CD4-positive, alpha-beta T cell treated with Interleukin-2 at 100 ng/mL for 4 hours (primary cell): ENCODE measurements at places on chromosomes 2 and 18.
A peak's percentile ranks its signal among the peaks of the same experiment; 100 is the strongest.

- DNase-seq, result no peak
These were observed 15.4 kb upstream of the OTOS start for GRCh38 chr2:240155745-240156390.

- DNase-seq, result no peak
These were observed 142.7 kb upstream of the ST6GAL2 start for GRCh38 chr2:107028661-107029060.

DNA sequence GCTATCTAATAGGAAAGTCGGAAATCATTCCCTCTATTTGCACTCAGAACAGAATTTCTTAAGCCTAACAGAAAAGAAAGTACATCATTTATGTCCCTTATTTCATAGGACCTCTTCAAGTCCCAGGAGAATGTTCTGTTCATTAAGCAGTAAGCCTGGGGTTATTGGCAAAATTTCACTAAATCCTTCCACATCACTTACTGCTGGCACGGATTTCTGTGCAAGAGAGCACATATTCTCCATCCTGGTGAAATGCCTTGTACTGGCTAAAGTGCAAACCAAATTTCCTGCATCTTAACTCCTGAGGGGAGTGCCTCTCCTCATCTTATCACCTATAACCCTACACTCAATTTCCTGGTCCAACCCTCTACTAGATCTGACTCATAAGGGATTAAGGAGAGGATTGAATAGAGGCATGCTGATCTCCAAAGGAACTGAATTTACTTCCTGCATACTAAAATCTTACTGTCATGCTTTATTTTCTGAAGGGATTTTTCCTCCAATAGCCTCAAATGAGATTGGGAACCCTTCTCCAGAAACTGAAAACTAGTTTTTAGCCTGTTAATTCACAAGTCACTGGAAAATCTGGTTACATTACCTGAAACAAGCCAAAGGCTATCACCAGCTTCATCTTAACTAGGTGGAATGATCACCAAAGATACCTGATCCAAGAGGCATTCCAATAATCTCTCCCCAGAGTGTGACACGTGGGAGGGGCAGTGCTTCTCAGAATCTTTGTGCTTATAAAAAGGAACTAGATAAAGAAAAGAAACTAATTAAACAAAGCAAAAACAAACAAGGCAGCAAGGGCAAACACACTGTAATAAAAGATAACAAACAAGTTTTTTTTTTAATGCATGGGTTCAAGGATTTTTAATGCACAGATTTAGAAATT lies 311.1 kb downstream of the NR4A2 start:
- DNase-seq, result no peak

DNA sequence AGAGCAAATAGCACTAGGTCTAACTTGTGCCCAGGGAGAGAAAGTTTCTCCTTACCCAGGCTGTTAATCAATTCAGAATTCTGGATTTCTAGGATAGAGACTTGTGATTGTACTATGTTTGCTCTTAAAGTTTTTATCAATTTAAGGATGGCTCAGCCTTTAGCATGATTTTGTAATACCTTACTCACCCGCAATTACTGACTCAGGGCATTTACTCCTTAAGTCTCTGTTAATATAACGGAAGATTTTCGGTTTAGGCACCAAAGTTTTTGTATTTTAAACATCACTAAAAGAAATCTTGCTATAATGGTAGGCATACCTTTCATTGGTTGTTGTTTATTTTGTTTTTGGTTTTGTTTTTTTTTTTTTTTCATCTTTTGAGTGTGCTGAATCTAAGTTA lies 358.2 kb downstream of the RBM43 start:
- DNase-seq, result no peak

DNA sequence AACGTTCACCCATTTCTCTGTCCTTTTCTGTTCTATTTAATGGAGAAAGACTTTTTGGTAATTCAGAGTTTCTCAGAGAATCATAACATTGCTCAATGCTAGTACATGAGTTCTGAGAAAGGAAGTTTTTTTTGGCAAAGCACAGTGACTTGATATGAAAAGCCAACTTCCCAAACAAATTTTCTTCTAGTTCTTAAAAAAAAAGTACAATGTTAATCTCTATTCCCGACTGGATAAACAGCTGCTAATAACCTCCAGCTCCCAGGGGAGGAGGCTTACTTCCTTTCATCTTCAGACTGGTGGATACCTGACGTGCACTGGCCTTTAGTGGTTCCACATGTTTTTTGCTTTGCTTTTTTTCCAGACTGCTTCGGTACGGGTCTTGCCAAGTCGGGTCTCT lies 284.6 kb upstream of the CCDC68 start:
- DNase-seq, result no peak

- DNase-seq, result no peak
These were observed 1257.4 kb upstream of the ZEB2 start for GRCh38 chr2:145777297-145777696.

GRCh38 chr2:150882751-150883612 lies 378.7 kb downstream of the RBM43 start:
- no peak for DNase-seq

DNA sequence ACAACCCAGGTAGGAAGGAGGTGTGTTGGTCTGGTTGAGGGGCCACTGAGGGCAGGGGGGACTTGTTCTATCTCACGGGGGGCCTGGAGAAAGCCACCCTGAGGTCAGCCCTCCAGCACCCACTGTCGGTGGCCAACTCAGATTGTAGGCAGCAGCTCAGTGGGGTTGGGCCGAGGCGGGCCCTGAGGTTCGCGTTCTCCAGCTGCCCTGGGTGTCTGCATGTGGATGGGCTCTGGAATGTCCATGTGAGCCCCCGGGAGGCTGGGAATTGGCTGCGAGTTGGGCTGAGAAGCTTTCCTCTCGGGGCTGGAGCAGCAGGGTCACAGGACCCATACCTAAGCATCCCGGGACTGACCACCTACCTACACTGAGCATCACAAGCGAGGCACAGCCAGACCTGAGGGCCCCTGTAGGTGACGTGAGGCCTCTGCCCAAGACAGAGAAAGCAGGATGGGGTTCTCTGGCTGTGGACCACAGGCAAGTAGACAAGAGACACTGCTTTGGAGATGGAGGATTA lies 70.3 kb upstream of the HAAO start:
- no peak for DNase-seq

- no peak for DNase-seq
These were observed 147.1 kb downstream of the CABLES1 start for GRCh38 chr18:23282437-23282781.

DNA sequence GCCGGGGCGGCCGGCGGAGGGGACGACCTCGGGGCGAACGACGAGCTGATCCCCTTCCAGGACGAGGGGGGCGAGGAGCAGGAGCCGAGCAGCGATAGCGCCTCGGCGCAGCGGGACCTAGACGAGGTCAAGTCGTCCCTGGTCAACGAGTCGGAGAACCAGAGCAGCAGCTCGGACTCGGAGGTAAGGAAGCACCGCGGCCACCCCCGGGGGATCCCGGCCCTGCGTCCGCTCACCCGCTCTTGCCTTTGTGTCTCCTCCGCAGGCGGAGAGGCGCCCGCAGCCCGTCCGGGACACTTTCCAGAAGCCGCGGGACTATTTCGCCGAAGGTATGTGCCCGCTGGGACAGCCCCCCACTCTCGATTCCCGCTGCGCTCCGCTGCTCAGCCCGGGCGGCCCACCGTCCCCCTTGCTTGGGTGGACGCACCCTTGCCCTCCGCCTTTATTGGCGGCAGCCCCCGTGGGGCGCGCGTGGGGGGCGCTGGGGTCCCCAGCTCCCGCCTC lies 611 bp downstream of the TCF7L1 start:
- DNase-seq, result no peak

DNA sequence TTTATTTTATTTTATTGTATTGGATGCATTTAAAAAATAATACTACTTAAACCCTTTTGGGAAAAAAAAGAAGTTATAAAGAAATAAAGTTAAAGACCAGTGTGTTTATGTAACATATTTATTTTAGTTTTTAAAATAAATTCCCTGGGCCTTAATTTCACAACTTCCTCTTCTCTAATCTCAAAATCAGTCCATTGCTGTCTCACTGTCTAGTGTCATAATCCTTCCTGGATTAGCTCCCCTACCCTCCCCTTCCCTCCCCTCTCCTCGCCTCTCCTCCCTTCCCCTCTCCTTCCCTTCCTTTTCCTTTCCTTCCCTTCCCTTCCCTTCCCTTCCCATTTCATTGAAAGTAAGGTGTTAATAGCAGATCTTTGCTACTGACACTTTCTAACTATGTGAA lies 40.3 kb upstream of the ZEB2 start:
- no peak for DNase-seq

GRCh38 chr2:191846515-191847476 lies at the start of gene CAVIN2:
TSS of gene CAVIN2 (minus strand) at chr2:191847088. CDS start at chr2:191846925, 163 bp downstream.
- no peak for DNase-seq

- DNase-seq, result no peak
These were observed 2.1 kb upstream of the KCNJ3 start for GRCh38 chr2:154696369-154696768.

DNA sequence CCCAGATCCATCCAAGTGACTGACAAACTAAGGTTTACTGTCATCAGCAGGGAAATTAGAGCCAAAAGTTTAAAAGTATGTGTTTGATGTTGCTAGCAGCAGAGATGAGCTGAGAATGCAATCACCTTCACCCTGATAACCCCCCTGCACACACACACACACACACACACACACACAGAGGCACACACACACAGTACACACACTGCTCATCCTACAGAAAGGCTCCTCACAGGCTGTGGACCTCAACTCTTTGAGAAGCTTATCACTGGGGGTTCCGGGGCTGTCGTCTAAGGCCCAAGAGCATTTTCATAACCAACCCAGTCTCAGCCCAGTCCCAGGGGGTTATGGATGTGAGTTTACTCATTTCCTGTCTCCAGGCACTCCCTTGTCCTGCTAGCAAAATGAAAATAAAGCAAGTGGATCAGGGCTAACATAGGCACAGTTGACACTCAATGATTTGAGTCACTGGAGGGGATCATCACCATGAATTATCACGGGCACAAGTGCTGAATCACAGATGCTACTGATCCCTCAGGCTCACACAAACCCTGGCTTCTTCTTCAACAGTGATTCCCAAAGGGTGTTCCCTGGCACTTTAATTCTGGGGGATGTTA lies 76.6 kb downstream of the ALK start:
- no peak for DNase-seq

DNA sequence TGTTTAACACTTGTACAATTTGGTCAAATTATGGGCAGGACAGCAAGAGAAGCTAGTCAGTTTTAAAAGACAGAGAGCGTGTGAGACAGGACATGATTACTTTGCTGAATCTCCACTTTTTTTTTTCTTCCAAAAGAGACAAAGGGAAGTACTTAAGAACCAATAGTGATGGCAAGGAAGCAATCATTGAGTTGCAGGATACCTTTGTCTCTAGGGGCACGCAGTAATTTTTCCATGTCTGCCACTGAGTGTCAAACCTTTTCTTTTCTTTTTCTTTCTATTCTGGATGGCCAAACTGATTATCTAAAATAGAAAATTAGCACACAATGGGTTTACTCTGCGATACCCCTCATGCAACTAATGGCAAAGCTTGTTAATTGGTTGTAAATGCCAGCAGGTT lies 533.0 kb downstream of the PLCL1 start:
- DNase-seq, result no peak

DNA sequence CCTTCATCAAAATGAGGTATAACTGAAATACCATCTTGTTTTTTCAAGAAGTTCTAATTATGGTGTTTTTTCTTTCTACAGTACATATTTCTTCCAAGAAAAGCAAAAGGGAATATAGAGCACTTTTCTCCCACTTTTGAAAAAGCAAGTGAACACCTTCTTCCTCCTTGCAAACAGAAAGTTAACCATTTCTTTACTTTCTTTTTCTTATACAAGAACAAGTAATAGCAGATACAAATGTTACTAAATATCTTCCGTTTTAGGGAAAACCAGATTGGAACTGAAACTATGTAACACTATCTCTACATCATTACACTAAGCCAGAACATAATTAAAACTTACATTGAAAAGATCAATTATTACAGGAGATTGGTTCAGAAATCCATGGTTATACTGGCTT lies 44.0 kb downstream of the COBLL1 start:
- DNase-seq, result no peak

GRCh38 chr2:236338495-236339184 lies 74.4 kb upstream of the ASB18 start:
- no peak for DNase-seq

- no peak for DNase-seq
These were observed 176.4 kb downstream of the MYO3B start for GRCh38 chr2:170354388-170354787.

GRCh38 chr2:38709567-38710194 lies 41.5 kb downstream of the SRSF7 start:
- peak; percentile 67 for DNase-seq

DNA sequence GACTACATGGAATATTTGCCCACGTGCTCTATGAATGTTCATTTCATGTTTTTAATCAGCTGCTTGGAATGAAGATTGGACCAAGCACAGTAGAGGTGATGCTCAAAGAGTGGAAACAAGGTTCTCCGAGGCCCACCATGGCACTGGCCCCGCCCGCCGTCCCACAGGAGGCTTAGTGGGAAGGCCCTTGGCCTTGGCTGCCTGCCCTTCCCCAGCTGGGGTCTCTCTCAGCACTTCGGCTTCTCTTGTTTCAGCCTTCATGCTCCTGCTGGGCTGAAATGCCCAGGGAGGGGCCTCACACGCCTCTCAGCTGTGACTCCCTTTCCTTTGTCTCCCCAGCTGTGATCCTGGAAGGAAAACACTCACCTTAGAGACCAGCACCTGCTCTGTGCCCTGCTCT lies 833.2 kb downstream of the GALR1 start:
- DNase-seq, result no peak

GRCh38 chr2:196399722-196400691 lies 228.6 kb upstream of the STK17B start:
- no peak for DNase-seq

GRCh38 chr2:129914538-129915302 lies 64.7 kb upstream of the RAB6C start:
- no peak for DNase-seq

GRCh38 chr2:119011162-119011909 lies 69.3 kb downstream of the MARCO start:
- DNase-seq, result no peak

DNA sequence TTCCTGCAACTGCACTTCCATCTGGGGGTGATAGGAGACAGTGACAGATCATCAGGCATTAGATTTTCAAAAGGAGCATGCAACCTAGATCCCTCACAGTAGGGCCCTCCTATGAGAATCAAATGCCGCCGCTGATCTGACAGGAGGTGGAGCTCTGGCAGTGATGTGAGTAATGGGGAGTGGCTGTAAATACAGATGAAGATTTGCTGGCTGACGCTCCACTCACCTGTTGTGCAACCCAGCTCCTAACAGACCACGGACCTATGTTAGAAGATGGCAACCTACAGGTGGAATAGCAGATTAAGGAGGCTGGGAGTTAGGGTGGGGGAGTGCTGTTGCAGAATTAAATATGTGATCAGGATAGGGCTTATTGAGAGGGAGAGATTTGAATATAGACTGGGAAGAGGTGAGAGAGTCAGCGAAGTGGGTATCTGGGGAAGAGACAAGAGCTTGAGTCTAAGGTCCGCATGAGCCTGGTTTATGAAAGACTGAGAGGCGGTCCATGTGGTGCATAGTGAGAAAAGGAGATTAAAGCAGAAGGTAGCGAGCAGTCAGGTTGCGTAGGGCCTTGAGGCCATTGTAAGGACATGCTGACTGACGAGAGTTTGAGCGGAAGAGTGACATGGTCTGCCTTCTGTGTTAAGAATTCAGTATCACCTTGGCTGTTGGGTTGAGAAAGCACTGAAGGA lies 31.3 kb upstream of the TOGARAM2 start:
- DNase-seq, result no peak

- no peak for DNase-seq
These were observed 12.1 kb downstream of the RNF149 start for GRCh38 chr2:101296371-101296770.

GRCh38 chr2:181253438-181253837 lies 203.7 kb upstream of the ITGA4 start:
- no peak for DNase-seq

- DNase-seq, result no peak
These were observed 85.1 kb downstream of the LONRF2 start for GRCh38 chr2:100237163-100237562.
